Epithelial cell of esophagus (primary cell): ENCODE measurements at places on chromosomes 2 and 18.
A peak's percentile ranks its signal among the peaks of the same experiment; 100 is the strongest.

DNA sequence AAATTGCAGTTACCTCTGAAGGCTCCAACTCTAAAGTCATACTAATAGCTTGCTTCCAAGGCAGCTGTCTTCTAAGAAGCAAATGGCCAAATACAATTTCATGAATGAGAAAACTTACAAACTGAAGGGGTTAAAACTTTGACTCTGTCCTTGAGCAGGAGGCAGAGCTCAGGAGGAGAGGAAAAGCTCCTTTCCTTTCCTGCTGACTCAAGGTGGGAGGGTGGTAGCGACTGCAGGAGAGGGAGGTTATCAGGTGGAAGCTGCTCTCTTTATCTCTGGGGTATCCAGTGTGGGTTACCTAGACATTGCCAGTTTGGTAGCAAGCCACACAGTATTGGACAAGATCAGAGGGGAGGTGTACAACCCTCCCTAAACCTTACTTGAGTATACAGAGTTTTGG, 2.7 kb upstream of the EFEMP1 start:
- DNase-seq: no peak

- DNase-seq: no peak
Observed at GRCh38 chr2:207091176-207091575, 74.6 kb downstream of the KLF7 start.

DNA sequence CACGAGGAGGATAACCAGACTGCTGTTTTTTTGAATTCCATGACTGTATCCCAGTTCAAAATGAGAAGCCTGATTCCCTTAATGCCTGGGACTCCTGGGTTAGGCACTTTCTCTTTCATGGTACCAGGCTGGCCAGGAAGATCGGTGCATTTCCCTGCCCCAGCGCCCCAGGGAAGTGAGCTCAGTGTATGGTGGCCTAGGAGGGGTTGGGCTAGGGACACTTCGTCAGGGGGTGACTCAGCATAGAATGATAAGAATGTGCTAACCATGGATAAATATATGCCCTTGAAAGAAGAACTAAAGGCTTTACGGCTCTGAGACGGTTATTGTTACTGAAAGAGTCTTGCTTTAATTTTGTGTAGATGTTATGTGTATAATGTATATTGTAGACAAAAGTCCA, 27.5 kb upstream of the FAM237A start:
- DNase-seq: peak; percentile 82

- no peak for DNase-seq
Observed at GRCh38 chr2:8121826-8122513, 559.9 kb upstream of the ID2 start.

GRCh38 chr2:180990794-180991193, 10.4 kb downstream of the UBE2E3 start:
- DNase-seq: no peak
